Thyroid gland (tissue), 4 donors: ENCODE measurements at places on chromosomes 12 and 14. TPM values are rescaled to one million over a fixed set of nuclear protein-coding genes. Genes with fewer than 3 reads are reported as not detected.

KRT3 gene
- total RNA-seq = not detected

- no peak for DNase-seq
- H3K27me3 ChIP-seq = no peaks in the 10 kb centered on the region
- no peaks in the 10 kb centered on the region for H3K4me1 ChIP-seq
- no peak overlapping the region for H3K27ac ChIP-seq
- H3K4me3 ChIP-seq = no peak overlapping the region
These were observed 45.6 kb downstream of the GPHB5 start for GRCh38 chr14:63273129-63273528.

- no peak for DNase-seq
- H3K27me3 ChIP-seq = no peaks in the 10 kb centered on the region
- no peaks in the 10 kb centered on the region for H3K36me3 ChIP-seq
- H3K4me1 ChIP-seq = no peaks in the 10 kb centered on the region
- H3K27ac ChIP-seq = no peak overlapping the region
These were observed 31.5 kb upstream of the LMNTD1 start for GRCh38 chr12:25584596-25584995.

DNA sequence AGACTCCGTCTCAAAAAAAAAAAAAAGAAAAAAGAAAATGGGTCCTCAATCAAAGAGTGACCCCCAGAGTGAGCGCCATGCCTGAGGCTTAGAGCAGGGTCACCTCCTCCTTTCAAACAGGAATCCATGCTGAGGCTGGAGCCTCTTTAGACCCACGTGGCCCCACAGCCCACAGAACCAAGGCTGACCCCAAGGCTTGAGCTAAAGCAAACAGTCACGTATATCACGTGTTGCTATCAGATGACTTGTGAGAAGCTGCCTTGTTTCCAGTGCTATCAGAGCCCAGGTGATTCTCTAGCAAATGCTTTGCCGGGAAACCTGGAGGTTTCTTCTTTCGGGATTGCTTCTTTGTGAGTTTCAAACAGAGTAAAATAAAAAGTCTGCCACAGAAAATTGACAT is 31.7 kb upstream of the DYNC1H1 start:
- H3K4me3 ChIP-seq = no peak overlapping the region
- H3K27ac ChIP-seq = no peak overlapping the region
- no peak for DNase-seq
- H3K4me1 ChIP-seq = peaks cover 4% of the 10 kb centered on the region

DNA sequence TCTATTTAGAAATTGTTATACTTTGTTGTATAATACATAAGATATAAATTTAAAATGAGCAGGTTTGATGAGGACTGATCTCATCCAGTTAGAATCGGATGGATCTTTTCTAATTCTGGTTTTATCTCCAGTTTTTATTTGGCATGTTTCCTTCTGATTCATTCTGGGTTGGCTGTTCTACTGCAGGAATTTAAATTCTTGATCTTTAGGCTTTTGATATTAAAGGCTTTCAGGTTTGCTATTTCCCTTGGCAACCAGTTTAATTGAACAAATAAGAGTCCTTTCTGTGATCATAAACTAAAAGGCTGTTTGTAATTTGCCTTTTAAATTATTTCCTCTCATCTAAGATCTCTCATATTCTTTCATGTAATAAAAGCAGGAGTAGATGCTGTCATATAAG is 83.4 kb downstream of the PDE6H start:
- DNase-seq = no peak
- no peak overlapping the region for H3K4me3 ChIP-seq
- H3K36me3 ChIP-seq = no peaks in the 10 kb centered on the region
- no peaks in the 10 kb centered on the region for H3K27me3 ChIP-seq
- H3K4me1 ChIP-seq = no peaks in the 10 kb centered on the region
